ENCODE measurements at places on chromosomes 11 and 22.

- no peak for DNase-seq
These were observed 596.2 kb downstream of the BUD13 start for GRCh38 chr11:116176484-116177005.

DNA sequence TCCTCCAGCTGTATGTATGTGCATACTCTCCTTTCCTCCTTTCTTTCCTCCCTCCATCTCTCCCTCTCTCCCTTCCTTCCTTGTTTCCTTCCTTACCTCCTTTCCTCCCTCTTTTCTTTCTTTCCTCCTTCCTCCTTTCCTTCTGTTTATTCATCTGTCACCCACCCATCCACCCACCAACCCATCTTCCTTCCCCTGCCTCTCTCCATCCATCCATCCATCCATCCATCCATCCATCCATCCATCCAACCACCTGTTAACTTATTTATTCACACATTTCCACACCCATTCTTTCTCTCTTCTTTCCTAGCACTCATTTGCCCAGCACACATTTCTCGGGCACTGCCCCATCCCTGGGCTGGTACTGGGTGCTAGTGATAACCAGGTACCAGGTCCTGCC is 443.9 kb downstream of the MIAT start:
- DNase-seq, result no peak

DNA sequence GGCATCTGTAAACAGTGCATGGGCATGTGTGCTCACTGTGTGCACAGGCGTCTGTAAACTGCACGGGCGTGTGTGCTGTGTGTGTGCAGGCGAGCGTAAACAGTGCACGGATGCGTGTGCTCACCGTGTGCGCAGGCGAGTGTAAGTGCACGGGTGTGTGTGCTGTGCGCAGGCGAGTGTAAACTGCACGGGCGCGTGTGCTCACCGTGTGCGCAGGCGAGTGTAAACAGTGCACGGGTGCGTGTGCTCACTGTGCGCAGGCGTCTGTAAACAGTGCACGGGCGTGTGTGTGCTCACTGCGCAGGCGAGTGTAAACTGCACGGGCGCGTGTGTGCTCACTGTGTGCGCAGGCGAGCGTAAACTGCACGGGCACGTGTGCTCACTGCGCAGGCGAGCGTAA is 22.4 kb downstream of the RNH1 start:
- DNase-seq, result no peak

DNA sequence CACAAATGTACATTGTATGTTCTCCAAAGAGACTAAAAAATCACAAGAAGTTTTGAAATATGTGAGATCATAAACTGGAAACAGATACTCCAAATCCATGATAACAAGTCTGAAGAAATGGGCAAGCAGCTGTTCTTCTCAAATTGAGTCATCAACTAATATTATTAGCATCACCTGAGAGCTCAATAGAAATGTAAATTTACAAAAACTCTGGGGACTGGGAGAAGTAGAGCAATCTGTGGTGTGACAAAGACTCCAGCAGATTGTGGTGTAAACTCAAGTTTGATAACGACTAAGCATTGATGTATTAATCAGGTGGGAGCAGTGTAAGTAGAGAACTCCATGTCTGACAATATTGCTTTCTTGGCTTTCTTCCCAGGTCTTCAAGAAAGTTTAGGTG is 53.2 kb downstream of the GLYATL1 start:
- DNase-seq, result no peak

DNA sequence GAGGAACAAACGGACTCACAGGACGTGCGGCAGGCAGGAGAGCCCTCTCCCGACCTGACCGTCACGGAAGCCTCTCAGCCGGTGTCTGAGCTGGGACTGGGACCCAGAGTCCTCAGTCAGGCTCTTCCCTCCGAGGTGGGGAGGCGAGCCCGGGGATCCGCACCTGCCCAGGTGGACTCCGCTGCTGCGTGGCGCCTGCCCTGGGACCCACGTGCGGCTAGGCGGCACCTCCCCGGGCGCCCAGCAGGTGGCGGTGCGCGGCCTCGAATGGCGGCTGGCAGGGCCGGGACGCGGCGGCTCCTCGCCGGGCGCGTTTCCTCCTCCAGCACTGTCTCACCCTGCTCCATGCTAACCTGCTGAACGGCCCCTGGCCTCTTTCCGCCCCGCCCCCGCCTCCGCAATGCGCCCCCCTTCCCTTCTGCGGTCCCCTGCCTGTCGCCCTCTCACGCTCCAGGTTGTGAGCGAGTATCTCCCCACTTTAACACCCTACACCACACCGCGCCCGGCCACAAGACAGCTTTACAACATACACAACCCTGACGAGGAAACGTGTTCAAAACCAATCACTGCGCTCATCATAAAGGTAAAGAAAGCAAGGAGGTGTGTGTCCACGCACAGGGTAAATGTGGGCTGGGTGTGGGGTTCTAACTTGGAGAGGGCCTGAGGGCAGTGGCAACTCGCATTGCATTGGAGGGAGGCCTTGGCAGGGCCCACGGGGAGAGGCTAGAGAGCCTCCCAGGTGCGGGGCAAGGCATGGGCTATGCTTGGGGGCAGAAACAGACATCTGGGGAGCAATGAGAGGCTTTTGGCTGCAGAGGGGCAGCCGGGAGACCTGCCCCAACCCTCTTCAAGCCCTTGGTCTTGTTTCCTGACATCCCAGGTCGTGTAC is 25.9 kb upstream of the ATXN10 start:
- DNase-seq, result peak; percentile 26

DNA sequence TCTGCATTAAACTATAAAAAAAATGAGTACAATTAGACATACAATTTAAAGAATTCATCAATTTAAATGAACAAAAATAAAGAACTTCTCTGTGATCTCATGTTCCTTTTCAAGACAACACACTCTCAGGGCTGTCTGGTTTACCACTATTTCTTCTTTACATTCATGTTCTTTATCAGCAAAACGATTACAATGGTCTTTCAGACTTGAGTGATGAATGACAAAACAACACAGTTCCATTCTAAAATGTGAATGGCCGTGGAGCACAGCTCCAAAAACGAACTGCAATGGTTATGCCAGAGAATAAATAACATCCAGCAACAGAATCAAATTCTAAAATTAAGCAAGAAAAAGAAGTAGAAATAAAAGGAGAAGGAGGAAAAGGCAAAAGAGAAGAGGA is 113.1 kb downstream of the CADM1 start:
- no peak for DNase-seq

GRCh38 chr11:10539339-10539738 is 1.6 kb downstream of the RNF141 start:
- DNase-seq, result no peak

DNA sequence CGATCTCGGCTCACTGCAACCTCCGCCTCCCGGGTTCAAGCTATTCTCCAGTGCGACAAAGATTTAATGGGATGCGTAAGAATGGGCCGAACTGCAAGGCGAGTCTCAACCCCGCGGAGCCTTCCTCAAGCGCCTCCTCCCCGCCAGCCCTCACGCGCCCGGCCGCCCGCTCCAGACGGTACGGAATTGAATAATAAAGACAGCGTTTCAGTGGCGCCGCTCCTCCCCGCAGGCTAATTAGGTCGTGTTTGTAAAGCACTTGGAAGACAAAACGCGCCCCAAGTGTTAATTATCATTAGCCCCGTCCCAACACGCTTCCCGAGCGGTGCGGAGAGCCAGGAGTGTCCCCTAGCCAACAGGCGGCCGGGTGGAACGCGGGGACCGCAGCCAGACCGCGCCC is 192.0 kb downstream of the BUD13 start:
- DNase-seq, result no peak

DNA sequence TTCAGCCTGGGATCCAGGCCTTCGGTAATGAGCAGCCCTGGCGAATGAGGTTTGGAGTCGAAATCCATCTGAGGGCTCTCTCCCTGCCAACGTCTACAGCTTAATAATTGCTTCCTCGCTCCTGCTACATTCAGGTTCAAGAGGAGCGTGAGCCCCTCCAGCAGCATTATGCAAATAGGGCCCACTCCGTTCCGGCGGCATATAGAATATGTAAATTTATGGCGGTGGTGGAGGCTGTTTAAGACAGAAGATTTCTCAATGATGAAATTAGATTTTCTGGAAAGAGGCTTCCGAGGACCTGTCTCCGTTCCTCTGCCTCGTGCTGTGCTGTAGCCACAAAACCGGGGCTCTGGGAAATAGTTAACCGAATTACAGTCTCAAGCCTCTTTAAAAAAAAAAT is 402.8 kb downstream of the MIAT start:
- no peak for DNase-seq

Data from HCT116 (cell line).